Hepatic stellate cell (primary cell): ENCODE measurements at places on chromosomes 4 and X.
A peak's percentile ranks its signal among the peaks of the same experiment; 100 is the strongest.

DNA sequence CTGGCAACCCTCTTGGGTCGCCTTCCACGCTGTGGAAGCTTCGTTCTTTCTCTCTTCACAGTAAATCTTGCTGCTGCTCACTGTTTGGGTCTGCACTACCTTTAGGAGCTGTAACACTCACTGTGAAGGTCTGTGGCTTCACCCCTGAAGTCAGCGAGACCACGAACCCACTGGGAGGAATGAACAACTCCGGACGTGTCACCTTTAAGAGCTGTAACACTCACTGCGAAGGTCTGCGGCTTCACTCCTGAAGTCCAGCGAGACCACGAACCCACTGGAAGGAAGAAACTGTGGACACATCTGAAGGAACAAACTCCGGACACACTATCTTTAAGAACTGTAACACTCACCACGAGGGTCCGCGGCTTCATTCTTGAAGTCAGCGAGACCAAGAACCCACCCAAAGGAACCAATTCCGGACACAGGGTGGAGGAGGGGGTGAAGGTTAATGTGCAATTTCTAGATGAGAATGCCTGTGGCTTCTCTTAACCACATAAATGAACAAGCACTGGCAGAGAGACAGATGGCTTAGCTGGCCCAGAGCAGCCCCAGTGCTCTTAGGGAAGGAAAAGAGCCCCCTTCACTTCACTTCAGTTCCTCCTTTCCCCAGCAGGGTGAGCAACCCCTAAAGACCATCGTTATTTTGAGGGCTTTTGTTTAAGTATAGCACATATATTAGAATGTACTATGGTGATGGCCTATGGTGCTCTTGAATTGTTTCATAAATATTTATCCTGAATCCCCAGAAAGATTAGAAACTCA, 73.0 kb downstream of the LUZP4 start:
- no peak for DNase-seq

GRCh38 chr4:146214238-146214637, at the start of gene REELD1:
TSS of gene REELD1 (plus strand) at chr4:146214538. CDS start at chr4:146216953, 2,415 bp downstream.
- DNase-seq, result no peak

DNA sequence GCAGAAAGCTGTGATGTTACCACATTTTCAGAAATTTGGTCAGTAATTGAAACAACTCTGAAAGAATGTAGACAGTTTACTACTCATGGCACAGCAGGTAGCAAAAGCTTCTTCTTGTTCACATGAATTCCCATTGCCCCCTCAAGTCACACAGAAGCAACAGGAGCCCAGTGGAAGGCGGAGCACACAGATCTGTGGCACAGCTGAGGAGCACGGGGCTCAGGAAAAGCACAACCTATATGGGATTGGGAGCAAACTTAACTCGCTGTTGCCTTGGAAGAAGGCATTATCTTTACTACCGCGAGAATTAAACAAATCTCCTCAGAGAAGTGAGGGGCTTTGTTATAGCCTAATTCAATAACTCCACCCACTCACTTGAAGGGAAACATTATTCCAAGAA, 358.5 kb downstream of the SPOCK3 start:
- no peak for DNase-seq

DNA sequence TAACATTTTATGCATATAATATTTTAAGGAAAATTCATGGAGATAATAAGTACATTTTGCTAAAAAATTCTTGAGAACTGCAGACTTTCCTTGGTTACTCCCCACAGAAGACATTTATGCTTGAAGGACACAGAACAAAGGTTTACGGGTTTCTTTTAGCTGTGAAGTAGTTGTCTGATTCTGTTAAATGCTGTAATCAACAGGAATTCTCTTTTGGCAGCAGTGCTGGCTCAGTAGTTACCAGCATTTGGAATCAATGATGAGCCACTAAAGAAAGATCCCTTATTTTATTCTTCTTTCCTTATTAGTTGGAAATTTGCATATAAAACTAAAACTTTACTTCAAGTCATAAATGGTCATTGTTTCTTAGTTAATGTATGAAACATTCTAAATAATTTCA, 199.3 kb upstream of the FAT4 start:
- DNase-seq, result no peak

DNA sequence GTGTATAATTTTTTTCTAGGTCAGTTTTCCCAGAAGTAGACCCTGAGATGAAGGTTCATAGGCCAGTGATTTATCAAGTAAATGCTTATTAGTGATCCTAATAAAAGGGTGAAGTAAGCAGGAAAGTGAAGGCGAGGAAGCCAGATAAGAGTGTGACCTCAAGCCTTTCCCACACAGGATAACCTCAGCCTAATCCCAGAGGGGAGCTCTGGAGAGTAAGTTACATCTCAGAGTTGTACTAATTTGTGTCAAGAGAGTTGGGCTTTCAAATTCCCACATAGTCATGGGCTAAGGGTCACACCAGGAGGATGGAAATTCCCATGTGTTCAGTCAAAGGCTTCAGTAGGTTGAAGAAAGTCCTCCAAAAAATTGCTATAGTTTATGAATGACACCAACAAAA, 191.4 kb downstream of the ADGRA3 start:
- no peak for DNase-seq

DNA sequence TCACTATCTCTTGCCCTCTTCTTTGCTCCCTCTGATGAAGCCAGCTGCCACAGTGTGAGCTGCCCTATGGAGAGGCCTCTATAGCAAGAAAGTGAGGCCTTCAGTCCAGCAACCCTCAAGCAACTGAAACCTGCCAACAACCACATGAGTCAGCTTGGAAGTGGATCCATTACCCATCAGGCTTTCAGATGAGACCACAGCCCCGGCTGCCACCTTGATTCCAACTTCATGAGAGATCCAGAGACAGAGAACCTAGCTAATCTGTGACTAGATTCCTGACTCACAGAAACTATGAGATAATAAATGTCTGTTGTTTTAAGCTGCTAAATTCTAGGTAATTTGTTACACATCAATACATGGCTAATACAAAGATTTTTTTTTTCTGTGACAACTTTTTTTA, 20.4 kb upstream of the WAS start:
- DNase-seq, result no peak

GRCh38 chrX:80572636-80573035, 152.4 kb downstream of the TENT5D start:
- DNase-seq, result no peak

- no peak for DNase-seq
These were observed 92.5 kb downstream of the FBXL5 start for GRCh38 chr4:15562623-15563022.

GRCh38 chr4:25089051-25089763, 58.5 kb upstream of the LGI2 start:
- DNase-seq, result peak; percentile 16

GRCh38 chrX:49042581-49043219, 457 bp downstream of the TFE3 start:
- no peak for DNase-seq

- no peak for DNase-seq
These were observed 36.6 kb upstream of the DDX53 start for GRCh38 chrX:22963196-22963595.

GRCh38 chr4:8353912-8354453, 84.4 kb downstream of the HTRA3 start:
- DNase-seq, result peak; percentile 86

DNA sequence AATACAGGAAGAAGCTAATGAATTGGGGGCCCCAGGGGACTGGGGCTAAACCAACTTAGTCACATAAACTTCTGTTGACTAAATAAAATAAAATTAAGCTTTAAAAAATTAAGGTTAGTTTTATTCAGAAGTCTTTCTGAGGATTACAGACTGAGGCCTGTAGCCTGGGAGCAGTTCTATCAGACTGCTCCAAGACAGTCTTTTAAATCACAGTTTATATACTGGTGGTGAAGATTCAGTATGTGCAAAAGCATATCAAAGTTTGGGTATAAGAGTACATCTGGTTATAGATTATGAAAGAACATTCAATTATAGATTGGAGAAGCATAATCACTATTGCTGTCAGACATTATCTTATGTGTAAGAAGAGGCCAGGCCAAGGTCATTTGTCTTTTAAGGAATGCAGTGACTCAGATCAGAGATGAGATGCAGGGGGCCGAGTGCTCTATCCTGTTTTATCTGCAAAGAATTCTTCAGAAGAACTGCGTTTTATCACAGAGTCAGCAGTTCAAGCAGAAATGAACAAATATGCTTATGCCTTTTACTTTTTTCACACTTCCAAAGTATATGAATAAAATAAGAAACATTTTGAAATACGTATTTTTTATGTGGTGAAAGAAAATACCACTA, 109.4 kb downstream of the PDHA2 start:
- no peak for DNase-seq

- no peak for DNase-seq
These were observed 99.2 kb upstream of the KCNIP4 start for GRCh38 chr4:22047793-22048192.

DNA sequence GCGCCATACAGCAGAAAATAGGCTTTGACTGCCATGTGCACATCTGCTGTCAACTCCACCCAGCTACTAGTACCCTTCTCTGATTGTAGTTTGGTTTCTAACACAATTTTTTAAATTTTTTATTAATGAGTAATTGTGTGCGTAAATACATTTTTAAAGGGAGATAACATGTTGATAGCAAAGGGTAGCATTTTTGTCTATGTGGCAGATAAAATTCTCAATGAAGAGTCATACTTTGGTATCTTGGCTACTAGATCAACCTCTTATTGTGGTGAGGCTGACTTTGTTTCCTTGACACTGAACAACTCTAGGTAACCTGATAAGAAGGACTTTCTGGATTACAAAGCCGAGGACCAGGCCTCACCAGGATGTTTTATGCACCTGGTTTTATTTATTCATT, 9.5 kb downstream of the ADH4 start:
- no peak for DNase-seq

GRCh38 chr4:172842779-172843178, 325.8 kb upstream of the GALNT7 start:
- DNase-seq, result no peak

DNA sequence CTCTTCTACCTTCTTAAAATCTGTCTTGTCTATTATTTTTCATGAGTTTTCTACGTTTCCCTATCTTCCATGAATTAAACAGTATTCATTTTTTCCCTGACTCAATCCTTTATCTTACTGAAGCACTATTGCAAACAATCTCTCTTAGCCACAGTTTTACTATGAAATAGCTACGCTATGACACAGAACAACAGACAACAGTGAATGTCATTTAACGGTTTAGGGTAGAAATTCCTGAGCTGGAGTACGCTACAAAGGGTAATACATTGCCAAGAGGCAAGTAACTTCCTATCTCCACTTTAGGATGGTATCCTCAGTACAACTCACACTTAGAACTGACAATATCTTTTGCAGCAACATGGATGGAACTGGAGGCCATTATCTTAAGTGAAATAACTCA, 552.6 kb downstream of the INPP4B start:
- DNase-seq, result no peak

DNA sequence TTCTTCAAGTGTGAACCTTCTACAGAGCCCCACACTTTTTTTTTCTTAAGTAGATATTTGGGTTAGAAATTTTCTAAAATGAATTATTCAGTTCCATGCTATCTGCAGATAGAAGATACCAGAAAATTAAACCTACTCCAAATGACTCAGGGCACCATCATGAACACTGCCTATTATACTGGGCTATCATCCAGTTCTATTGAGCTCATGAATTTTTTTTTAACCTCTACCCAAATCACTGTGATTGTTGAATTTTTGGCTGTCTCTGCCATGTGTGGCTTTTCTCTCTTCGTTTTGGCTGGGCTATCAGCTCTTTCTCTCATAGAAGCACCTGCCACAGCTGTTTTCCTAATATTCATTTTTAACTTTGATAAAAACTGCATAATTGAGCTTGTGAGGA, 31.0 kb upstream of the SLC34A2 start:
- DNase-seq, result no peak
